GM12878 (cell line): ENCODE measurements at places on chromosomes 3 and 15. TPM values are rescaled to one million over a fixed set of nuclear protein-coding genes. Genes with fewer than 3 reads are reported as not detected.

GRCh38 chr15:89680282-89680873 is 1.2 kb upstream of the PLIN1 start:
- no peaks in the 10 kb centered on the region for H3K36me3 ChIP-seq
- no peak overlapping the region for H3K4me3 ChIP-seq
- DNase-seq, result no peak
- H3K4me1 ChIP-seq, result no peaks in the 10 kb centered on the region
- H3K27me3 ChIP-seq, result no peaks in the 10 kb centered on the region

DNA sequence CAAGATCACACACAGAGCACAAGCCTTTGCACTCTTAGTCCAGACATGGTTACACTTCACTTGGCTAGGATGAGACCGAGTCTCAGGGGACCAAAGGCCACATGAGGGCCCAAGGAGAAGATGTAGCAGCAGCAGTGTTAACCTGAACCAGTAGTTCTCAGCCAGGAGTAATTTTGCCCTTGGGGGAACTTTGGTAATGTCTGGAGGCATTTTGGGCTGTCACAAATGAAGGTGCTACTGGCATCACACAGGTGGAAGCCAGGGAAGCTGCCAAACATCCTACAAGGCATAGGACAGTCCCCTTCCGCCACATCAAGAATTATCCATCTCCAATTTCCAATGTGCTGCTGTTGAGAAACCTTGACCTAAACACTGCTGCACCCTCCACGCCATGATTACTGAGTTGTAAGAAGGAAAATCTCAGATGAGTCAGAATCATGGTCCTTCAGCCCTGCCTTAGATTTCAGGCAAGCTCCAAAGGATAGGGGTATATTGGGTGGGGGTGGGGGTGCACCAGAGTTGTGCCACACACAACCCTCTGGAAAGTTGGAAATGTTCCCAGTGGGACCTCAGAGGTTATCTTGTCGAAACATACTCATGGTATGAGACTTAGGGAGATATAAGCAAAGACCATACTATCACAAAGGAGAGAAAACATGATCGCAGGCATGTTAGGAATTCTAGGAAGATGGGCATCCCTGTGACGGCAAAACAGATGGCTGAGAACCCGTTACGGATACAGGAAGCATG is 36.2 kb downstream of the SEMA5B start:
- no peaks in the 10 kb centered on the region for H3K4me1 ChIP-seq
- peaks cover 2% of the 10 kb centered on the region for H3K27me3 ChIP-seq
- no peak for DNase-seq

DNA sequence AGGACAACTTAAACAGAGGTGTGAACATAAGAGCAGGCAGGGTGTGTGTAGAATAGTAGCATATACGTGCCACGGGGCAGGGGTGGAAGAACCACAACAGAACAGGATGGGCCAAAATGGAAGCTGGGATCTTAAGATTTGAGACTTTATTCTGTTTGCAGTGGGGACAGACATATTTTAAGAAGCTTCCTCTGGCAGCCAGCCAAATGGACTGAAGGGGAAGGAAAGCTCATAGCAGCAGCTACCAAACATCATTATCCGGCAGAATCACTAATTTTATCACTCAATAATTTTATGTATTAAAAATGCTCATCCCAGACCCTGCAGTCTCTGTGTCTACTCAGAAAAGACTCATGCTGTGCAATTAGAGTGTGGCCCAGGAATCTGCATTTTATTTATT is 130.9 kb upstream of the CTDSPL start:
- H3K27ac ChIP-seq, result no peak overlapping the region
- no peaks in the 10 kb centered on the region for H3K4me1 ChIP-seq
- DNase-seq, result no peak
- no peaks in the 10 kb centered on the region for H3K27me3 ChIP-seq
- no peak overlapping the region for H3K4me3 ChIP-seq

- peaks cover 4% of the 10 kb centered on the region for H3K4me1 ChIP-seq
- H3K4me3 ChIP-seq, result no peak overlapping the region
- DNase-seq, result no peak
- no peaks in the 10 kb centered on the region; the same call in none of the 2 replicates for H3K36me3 ChIP-seq
- H3K27ac ChIP-seq, result no peak overlapping the region
Observed at GRCh38 chr15:50302581-50302980, 37.1 kb upstream of the HDC start.

GRCh38 chr3:137335478-137335877 is 377.7 kb downstream of the IL20RB start:
- no peaks in the 10 kb centered on the region for H3K27me3 ChIP-seq
- H3K4me3 ChIP-seq, result no peak overlapping the region
- 0 out of 2 replicates have a peak, but pooled peaks cover 1% of the 10 kb centered on the region for H3K4me1 ChIP-seq
- DNase-seq, result no peak

- no peaks in the 10 kb centered on the region for H3K4me1 ChIP-seq
- H3K36me3 ChIP-seq, result no peaks in the 10 kb centered on the region
- H3K27ac ChIP-seq, result no peak overlapping the region
Observed at GRCh38 chr3:107271787-107272387, 105.4 kb upstream of the CCDC54 start.

GRCh38 chr3:36792342-36792741 is 28.0 kb upstream of the DCLK3 start:
- no peak overlapping the region for H3K4me3 ChIP-seq
- H3K36me3 ChIP-seq, result no peaks in the 10 kb centered on the region
- no peaks in the 10 kb centered on the region for H3K4me1 ChIP-seq
- DNase-seq, result no peak

DNA sequence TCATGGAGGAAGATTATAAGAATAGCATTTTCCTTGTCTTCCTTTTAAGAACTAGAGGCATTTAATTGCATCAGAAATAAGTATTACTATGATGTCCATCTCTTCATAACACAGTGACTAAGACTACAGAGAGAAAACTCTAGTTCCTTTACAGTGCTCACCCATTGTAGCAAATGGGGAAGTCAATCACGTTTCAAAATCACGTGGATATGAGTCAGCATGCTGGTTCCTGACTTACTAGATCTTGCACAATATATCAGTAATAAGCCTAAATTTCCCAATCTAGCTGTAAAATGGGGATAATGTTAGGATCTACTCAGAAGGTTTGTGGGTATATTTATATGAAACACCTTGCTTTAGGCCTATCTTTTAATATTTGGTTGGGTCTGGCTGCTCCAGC is 254.8 kb upstream of the EOMES start:
- H3K27ac ChIP-seq, result no peak overlapping the region
- no peaks in the 10 kb centered on the region for H3K4me1 ChIP-seq
- no peaks in the 10 kb centered on the region for H3K36me3 ChIP-seq

DNA sequence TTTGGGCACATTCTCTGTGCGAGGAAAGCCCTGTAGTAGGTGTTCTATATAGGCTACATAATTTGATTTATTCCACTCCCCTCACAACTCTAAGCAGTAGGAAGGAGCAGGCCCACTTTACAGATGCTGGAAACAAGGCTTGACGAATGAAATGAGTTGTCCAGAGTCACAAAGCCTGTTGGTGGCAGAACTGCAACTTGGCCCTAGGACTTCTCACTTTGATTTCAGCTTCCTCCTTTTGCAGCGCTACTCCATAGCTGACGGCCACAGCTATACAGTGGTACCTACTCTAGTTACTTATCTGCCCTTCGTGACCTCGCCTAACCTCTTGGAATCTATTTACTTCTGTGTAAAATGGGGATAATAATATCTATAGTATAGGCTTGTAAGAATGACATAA is 2.5 kb upstream of the IRAK2 start:
- no peaks in the 10 kb centered on the region for H3K36me3 ChIP-seq
- H3K27ac ChIP-seq, result no peak overlapping the region
- H3K4me3 ChIP-seq, result no peak overlapping the region
- DNase-seq, result no peak

DNA sequence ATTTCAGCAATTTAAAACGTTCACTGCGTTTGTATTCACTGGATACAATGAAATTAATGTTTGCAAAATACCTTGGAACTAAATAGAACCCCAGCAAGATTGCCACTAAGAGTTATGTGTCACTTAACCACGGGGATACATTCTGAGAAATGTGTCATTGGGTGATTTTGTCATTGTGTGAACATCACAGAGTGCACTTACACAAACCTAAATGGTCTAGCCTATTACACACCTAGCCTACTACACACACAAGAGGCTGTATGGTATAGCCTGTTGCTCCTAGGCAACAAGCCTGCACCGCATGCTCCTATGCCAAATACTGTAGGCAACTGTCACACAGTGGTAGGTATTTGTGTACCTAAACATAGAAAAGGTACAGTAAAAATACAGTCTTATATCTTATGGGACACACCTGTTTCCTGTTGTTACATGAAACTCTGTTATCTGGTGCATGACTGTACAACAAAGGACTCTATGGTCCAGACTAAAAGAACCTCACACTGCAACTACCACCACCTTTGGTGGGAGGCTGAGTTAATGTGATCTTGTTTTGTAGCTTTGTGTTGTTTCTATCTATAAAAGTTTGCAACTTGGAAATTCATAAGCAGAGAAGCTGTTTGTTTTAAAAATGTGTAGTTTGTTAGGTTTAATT is 92.2 kb upstream of the NTRK3 start:
- H3K27me3 ChIP-seq, result no peaks in the 10 kb centered on the region; the same call in 1 of the 2 replicates
- H3K27ac ChIP-seq, result no peak overlapping the region
- H3K36me3 ChIP-seq, result no peaks in the 10 kb centered on the region
- no peaks in the 10 kb centered on the region for H3K4me1 ChIP-seq
- no peak for DNase-seq

DNA sequence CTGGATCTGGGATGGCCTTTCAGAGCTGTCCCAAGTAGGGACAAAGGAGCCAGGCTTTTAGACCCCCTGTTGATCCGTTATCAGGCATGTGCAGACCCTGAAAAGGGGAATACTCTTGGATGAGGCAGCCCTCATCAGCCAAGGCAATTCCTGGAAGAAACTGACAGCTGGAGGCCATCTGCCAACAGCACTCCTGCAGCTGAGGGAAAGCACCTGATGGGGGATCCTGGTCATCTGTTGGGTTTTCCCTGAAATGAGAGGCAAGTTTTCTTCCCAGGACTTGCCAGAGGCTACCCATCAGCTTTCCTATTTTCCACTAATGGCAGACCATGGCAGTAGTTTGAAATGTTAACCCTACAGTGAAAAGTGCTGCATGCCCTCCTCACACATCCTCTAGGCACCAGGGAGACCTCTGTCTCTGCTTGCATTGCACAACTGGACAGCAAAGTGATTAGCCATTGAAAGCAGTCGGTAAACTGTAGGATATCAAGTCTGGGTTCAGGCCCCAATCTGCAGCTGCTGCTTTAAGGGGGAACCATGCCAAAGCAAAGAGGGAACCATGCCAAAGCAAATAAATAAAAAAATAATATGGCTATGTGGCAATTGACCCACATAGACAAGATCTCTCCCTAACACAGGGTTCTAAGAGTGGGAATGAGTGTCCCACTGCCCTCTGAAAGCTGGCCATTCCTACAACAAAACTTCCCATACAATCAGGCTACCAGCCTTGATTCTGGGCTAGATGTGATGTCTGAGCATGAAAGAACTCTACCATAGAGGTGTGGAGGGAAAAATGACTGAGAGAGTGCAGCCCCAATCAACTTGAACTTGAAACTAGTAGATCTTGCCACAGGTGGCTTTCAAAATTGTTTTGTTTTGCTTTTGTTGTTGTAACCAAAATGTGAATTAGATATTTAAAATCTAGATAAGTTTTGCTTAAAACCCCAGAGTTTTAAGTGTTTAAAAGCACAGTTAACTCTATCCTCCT is 232.0 kb upstream of the STT3B start:
- H3K27me3 ChIP-seq, result no peaks in the 10 kb centered on the region
- no peak overlapping the region for H3K4me3 ChIP-seq
- H3K36me3 ChIP-seq, result no peaks in the 10 kb centered on the region

GRCh38 chr3:140573011-140573410 is 104.9 kb upstream of the TRIM42 start:
- H3K36me3 ChIP-seq, result no peaks in the 10 kb centered on the region
- H3K4me3 ChIP-seq, result no peak overlapping the region
- H3K27me3 ChIP-seq, result no peaks in the 10 kb centered on the region
- H3K4me1 ChIP-seq, result no peaks in the 10 kb centered on the region
- no peak overlapping the region for H3K27ac ChIP-seq

- H3K27ac ChIP-seq, result no peak overlapping the region
- no peak for DNase-seq
- no peaks in the 10 kb centered on the region for H3K27me3 ChIP-seq
- no peaks in the 10 kb centered on the region for H3K4me1 ChIP-seq
- H3K36me3 ChIP-seq, result no peaks in the 10 kb centered on the region
Observed at GRCh38 chr3:99324636-99325203, 313.7 kb upstream of the COL8A1 start.

CCDC9B gene
- total RNA-seq, result 0.08 and 0.19 TPM in 2 replicates

MAP1A gene
- 0.10 and 0.16 TPM in 2 replicates for total RNA-seq

SLC22A14 gene
- not detected in 2 replicates for total RNA-seq

ZMYND10 gene
- 0.45 and 0.80 TPM in 2 replicates for total RNA-seq
